Naive B cell (primary cell): ENCODE measurements at places on chromosomes 2 and 18. TPM values are rescaled to one million over a fixed set of nuclear protein-coding genes. Genes with fewer than 3 reads are reported as not detected.

DNA sequence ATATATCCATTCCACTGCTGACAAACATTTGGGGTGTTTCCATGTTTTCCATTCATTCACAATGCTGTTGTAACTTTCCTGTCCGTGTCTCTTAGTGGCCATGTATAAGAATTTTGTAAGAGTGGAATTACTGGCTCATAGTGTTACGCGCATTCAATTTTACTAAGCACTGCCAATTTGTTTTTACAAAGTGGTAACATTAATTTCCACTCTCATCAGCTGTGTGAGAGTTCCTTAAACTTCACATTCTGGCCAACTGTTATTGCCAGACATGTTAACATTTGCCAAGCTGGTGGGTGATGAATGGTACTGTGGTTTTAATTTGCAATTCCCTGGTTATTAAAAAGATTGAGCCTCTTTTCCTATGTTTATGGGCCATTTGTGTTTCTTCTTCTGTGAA, 134.2 kb downstream of the DTNB start:
- no peak overlapping the region for H3K27ac ChIP-seq
- H3K4me3 ChIP-seq, result no peak overlapping the region
- no peaks in the 10 kb centered on the region for H3K4me1 ChIP-seq

DNA sequence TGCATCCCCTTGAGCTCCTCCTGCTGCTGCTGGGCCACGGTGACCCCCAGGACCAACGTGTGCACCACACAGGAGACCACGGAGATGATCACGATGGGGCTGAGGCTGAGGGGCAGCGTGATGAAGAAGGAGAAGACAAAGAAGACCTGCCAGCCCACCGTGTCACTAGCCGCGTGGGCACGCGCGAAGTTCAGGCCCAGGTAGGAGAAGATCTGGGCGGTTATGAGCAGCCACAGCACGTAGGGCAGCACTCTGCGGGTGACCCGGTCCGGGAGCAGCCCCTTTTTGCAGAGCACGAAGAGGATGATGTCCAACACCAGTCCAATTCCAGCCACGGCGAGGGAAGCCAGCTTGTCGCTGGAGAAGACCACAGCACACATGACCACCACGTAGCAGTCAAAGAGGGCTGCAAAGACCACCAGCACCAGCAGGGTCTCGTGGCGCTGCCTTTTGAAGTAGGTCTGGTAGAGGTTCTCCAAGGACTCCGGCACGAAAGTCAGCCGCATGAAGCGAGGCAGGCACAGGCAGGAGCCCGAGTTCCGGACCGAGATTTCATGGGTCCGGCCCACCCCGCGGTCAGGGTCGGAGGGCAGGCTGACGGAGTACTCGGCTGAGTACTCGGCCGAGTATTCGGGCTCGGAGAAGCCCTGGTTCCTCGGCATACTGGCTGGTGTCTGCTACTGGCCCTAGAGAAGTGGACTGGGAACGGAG, 1.6 kb downstream of the ADCY3 start:
- H3K27me3 ChIP-seq, result peaks cover 7% of the 10 kb centered on the region
- no peak overlapping the region for H3K27ac ChIP-seq
- H3K36me3 ChIP-seq, result no peaks in the 10 kb centered on the region
- peak overlapping the region; percentile 75 for H3K4me3 ChIP-seq

GRCh38 chr2:10504370-10504993, 56.4 kb upstream of the ODC1 start:
- H3K27me3 ChIP-seq, result peaks cover 6% of the 10 kb centered on the region
- no peaks in the 10 kb centered on the region for H3K4me1 ChIP-seq
- H3K4me3 ChIP-seq, result no peak overlapping the region
- H3K36me3 ChIP-seq, result no peaks in the 10 kb centered on the region
- no peak for DNase-seq

DNA sequence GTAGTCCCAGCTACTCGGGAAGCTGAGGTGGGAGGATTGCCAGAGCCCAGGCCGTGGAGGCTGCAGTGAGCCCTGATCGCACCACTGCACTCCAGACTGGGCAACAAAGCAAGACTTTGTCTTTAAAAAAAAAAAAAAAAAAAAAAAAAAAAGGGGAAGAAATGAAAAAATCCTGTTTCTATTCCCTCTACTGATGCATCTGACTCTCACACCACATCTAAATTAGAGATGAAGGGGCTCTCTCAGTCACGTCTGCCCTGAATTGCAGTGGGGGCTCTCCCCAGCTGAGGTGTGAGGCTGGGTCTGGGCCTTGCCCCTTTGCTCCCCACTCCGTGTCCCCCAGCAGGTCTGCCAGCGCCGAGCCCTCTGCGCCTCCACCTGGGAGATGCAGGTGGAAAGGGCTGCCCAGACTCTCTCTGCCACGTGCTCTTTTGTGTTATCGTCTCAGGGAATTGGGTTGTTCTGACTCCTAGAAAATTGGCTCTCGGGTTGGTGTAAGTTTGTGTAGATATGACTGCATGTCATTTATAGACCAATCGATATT, 30.2 kb downstream of the TRAPPC12 start:
- H3K4me1 ChIP-seq, result peaks cover 20% of the 10 kb centered on the region
- H3K27me3 ChIP-seq, result no peaks in the 10 kb centered on the region
- H3K36me3 ChIP-seq, result peaks cover 14% of the 10 kb centered on the region
- H3K27ac ChIP-seq, result peak overlapping the region; percentile 64

- H3K27me3 ChIP-seq, result peaks cover 7% of the 10 kb centered on the region
- no peak for DNase-seq
- no peak overlapping the region for H3K27ac ChIP-seq
- no peaks in the 10 kb centered on the region for H3K4me1 ChIP-seq
- no peaks in the 10 kb centered on the region for H3K36me3 ChIP-seq
- H3K4me3 ChIP-seq, result no peak overlapping the region
Observed at GRCh38 chr2:241018051-241018891, 19.9 kb downstream of the SNED1 start.

DNA sequence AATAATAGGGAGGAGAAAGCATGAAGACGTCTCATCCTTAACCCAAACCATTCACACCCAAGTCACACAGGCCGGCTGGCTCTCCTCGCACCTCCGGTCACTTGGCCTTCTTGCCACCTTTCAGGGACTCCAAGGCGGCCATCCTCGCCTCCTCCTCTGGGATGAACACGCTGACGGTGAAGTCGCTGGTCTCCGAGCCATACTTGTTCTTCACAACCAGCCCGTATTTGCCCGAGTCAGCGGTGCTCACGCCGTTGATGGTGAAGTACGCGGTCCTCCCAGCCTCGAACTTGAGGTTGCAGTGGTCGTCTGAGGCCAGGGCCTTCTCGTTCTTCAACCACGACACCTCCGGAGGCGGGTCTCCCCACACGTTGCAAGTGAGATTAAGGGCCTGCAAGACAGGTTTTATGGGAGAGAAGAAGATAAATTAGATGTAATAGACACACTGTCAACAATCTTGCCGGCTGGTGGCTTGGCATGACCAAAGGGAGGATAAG, 54.3 kb upstream of the LPIN2 start:
- H3K4me1 ChIP-seq, result peaks cover 20% of the 10 kb centered on the region
- no peaks in the 10 kb centered on the region for H3K36me3 ChIP-seq
- peak overlapping the region; percentile 77 for H3K27ac ChIP-seq
- no peak overlapping the region for H3K4me3 ChIP-seq
- no peak for DNase-seq
- H3K27me3 ChIP-seq, result no peaks in the 10 kb centered on the region

GRCh38 chr18:1840878-1841277, 730.4 kb downstream of the METTL4 start:
- no peak for DNase-seq
- H3K27me3 ChIP-seq, result no peaks in the 10 kb centered on the region
- H3K27ac ChIP-seq, result no peak overlapping the region
- H3K36me3 ChIP-seq, result no peaks in the 10 kb centered on the region

The MYO5B gene
- polyA plus RNA-seq, result 0.44 TPM
